ENCODE measurements at places on chromosomes 2 and 18.

DNA sequence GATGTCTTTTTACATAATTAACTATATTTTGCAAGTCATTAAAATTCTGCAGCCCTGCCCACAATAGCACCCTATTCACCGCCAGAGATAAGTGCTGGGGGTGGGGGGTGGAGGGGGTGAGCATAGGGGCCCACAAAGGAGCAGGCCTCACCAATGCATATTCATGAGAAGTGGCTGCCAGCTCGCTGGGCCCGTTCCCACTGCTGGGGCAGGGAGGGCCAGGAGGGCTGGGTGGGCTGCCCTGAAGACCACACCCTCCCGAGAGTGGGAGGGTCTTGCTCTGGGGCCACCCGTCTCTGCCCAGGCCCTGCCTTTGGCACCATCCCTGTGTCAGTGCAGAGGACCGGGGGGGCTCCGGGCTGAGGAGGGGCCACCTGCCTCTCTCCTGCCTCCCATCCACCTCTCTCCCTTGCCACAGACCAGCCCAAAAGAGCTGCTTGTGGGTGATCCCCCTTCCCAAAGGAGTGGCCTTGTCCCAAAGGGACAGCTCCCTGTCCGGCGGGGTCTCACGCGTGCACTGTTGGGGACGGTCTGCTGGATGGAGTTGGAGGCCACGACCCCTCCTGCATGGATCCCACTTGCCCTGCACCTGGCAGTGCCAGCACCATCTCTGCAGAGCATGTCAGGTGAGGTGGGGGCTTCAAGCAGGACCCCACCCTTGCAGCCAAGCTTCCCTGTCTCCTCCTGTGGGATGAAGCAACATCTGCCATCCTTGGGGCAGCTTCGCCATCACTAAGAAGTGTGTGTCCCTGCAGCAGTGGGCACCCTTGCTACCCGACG, 138.8 kb upstream of the GPC1 start:
- no peak for DNase-seq

DNA sequence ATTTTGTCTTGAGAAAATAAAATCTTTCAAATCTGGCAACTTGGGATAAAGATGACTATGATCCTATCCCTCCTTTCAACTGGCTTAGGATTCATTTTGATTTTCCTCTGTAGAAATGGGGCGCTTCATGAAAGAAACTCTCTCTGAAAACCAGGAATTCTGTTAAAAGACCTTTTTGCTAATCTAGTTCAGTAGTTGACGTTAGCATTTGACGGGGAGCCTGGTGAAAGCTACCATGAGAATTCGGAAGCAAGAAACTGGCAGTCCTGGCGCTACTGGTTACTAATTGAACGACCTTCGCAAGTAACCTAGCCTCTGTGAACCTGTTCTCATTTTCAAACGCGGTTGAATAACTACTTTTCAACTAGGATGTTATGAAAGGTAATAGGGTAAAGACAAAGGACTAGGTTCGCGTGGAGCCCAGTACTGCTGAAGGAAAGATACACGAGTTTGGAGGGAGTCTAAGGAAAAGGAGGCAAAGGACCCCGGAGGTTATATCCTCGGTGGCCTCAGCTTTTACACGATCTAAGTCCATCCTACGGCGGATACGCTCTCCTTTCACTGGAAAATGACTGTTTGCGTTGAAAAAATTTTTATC, 604 bp upstream of the STK11IP start:
- DNase-seq, result no peak

DNA sequence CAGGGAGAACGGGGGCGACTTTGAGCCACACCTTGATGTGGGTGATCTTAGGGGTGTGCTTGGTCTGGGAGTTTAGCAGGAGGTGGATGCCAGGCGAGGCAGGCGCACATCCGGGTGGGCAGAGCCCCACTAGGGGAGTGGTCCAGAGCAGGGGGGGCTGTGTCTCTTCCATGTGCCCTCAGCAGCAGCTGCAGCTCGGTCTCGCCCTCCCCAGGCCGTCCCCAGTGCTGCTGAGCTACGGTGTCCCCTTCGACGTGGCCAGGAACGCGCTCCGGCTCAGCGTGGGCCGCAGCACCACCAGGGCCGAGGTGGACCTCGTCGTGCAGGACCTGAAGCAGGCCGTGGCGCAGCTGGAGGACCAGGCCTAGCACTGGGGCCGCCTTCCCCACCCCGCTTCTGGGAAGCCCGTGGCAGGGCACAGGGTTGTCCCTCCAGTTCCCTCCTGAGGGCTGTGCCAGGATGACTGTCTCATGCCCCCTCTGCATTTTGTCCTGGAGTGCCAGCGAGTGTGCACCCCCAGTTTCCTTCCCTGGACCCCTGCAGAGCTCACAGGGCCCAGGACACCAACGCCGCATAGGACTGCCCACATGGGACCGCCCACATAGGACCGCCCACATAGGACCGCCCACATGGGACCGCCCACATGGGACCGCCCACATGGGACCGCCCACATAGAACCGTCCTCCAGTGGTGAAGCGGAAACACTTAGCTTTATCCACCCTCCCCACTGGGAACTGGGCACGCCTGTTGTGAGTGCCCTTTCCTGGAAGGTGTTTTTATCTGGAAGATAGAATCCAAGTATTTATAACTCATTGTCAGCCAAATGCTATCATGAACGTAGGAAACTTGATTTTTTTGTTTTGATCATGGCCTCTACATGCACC, 1.9 kb upstream of the ESPNL start:
- no peak for DNase-seq

GRCh38 chr2:120348737-120349439, 3.0 kb downstream of the INHBB start:
- DNase-seq, result no peak

DNA sequence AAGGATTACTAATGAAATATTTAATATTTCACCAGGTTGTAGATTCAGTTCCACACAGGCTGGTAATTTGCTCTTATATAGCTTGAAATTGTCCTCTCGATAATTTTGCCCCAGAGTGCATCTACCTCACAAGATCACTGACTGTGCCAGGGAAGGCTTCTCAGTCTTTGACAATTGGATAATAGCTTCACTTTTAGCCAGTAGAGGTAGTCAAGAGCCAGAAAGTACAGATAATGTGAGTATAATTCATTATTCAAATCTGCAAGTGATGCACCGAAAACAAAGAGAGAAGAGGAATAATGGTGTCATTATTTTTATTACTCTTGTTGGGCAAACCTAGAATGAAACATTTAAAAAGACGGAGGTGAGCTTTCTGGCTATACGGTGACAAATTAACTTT, 292.8 kb downstream of the EN1 start:
- no peak for DNase-seq

DNA sequence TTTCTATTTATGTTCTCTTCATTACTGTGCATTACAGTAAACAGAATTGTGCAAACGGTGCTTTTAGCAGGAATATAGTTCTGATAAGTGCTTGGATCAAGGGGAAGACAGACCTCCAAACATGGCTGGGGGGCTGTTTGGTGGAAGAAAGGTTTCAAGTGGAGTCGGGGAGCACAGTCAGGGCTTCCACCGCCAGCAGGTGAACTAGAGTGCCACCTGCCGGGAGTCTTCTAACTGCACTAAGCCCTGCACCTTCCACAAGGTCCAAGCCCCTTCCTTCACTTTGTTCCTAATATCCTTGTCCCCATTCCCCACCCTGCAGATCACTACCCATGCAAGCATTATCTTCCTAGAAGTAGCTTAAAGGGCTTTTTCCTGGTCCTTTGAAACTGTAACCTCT, 11.1 kb downstream of the ONECUT2 start:
- DNase-seq, result no peak

GRCh38 chr2:53635694-53636093, 131.9 kb upstream of the CHAC2 start:
- no peak for DNase-seq

DNA sequence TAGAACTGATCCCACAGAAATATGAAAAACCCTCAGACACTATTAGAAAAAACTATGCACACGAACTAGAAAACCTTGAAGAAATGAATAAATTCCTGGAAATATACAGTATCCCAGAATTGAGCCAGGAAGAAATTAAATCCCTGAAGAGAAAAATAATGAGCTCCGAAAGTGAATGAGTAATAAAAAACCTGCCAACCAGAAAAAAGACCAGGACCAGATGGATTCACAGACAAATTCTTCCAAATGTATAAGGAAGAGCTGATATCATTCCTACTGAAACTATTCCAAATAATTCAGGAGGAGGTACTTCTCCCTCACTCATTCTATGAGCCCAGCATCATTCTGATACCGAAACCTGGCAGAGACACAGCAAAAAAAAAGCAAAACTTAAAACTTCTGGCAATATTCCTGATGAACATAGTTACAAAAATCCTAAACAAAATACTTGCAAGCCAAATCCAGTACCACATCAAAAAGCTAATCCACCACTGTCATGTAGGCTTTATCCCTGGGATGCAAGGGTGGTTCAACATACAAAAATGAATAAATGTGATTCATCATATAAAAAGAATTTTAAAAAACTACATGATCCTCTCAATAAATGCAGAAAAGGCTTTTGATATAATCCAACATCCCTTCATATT, 1397.6 kb upstream of the DDX18 start:
- no peak for DNase-seq

GRCh38 chr2:140863713-140864112, 1267.1 kb downstream of the LRP1B start:
- peak; percentile 27 for DNase-seq

DNA sequence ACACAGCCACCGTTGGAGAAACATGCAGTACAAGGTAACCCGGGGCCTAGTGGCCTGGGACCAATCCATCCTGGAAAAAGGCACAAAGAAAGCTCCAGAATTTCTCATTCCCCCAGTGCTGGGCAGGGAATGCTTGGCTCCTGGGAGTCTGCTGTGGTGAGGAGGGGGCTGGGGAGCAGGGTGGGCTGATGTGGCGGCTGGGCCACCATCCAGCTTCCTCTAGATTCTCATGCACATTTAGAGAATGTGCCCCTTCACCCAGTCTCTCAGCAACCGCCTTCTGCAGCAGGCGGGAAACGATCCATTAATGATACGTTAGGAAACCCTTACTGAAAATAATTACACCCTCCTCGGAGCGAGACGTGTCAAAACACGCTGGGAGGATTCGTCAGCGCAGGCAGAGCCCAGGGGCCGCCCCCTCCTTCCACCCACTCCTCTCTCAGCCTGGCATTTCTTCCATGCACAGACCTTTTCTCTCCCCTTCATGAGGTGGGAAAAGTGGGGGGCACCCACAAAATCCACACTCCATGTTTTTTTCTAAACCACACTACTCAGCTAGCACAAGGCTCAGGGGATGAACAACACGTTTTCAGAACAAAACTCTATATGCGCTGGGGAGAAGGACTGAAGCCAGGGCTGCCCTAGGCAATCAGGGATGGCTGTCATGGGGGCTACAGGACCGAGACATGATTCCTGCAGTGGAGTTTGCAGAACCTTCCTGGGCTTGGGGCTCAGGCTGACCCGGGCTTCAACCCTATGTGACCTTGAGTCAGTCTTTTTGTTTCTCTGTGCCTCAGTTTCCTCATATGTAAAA, 56.1 kb upstream of the SMAD7 start:
- DNase-seq, result no peak

GRCh38 chr2:150732064-150732463, 244.6 kb upstream of the RND3 start:
- DNase-seq, result peak; percentile 59

DNA sequence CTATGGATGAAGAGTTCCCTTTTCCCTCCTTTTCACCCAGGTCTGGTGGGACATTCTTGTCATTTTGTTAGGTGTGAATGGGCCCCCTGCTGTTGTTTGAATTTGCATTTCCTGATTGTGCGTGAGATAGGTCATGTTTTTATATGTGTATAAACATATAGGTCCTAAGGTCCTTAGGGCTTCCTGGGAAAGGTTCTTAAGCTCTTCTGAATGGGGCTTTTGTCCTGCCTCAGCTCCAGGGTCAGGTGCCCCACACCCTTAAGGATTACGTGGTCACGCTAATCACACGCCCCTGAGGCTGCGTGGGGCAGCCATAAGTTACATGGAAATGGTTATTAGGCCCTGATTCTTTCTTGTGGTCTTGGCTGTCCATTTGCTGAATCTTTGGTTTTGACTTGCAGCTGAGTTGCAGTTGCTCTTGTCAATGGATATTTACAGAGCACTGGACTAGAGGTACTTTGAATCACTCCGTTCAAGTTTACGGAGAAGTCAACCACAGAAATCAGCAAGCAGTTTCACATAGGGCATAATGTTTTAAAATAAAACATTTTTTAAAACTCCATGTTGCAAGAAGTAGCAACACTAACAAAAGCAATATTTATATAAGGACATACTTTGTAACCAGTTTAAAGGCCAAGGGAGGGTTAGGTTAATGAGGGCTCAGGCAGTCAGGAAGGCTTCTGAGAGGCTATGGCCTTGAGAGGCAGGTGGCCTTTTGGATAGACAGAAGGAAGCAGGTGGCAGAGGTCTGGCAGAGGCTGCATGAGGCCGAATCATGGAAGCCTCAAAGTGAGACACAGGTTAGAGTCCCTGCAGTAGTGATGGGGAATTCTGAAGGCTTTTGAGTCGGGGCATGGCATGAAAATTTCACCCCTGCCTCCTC, 24.2 kb downstream of the LIPG start:
- no peak for DNase-seq

DNA sequence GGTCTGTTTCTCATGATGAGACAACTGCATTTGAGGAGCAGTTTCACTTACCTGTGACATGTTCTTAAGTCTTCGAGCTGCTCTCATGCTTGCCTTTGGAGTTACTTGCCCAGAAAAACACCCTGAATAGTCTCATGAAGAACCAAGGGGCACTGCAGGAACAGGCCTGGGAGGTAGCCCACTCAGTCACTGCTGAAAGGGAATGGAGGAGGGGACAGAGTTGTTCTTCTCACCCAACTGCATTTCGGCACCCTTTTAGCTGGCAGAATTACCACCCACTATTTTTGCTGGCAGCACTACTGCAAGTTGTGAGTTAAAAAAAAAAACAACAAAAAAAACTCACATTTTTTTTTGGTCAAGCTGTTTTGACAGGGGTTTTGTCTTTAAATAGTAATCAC, 181.9 kb downstream of the PTPRM start:
- DNase-seq, result no peak

- DNase-seq, result no peak
Observed at GRCh38 chr2:18596993-18597392, 7.6 kb upstream of the NT5C1B start.

GRCh38 chr18:49028801-49029506, 78.2 kb upstream of the SMAD7 start:
- no peak for DNase-seq
